ENCODE measurements at places on chromosomes 13 and 19.

- no peak overlapping the region for H3K27ac ChIP-seq
- H3K4me1 ChIP-seq = no peaks in the 10 kb centered on the region
- DNase-seq = no peak
- H3K4me3 ChIP-seq = no peak overlapping the region
Observed at GRCh38 chr13:28173793-28174192, 35.4 kb downstream of the PAN3 start.

- no peak overlapping the region for H3K4me3 ChIP-seq
- no peaks in the 10 kb centered on the region for H3K27me3 ChIP-seq
- H3K27ac ChIP-seq = no peak overlapping the region
- no peaks in the 10 kb centered on the region for H3K4me1 ChIP-seq
Observed at GRCh38 chr13:92941167-92941566, 285.4 kb upstream of the GPC6 start.

GRCh38 chr13:32334671-32335070, 19.4 kb downstream of the BRCA2 start:
- H3K36me3 ChIP-seq = peaks cover 7% of the 10 kb centered on the region
- no peak overlapping the region for H3K27ac ChIP-seq
- H3K4me3 ChIP-seq = no peak overlapping the region
- no peaks in the 10 kb centered on the region for H3K27me3 ChIP-seq
- no peaks in the 10 kb centered on the region for H3K4me1 ChIP-seq

DNA sequence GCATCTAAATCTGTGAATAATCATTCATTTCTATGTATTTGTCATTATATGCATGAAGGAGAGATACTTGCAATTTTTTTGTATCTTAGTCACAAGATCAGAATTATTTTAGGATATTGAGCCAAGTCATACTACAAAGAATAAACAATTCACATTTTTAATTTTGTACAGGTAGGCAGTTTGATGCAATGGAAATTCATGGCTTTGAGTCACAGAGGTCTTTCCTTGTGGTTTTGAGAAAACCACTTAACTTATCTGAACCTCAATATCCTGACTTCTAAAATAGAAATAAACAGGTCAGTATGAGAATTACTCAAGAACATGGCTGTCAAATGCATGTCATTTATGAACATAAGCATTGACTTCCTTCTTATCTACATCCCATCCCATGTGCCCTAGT, 221.4 kb upstream of the SLC10A2 start:
- no peak overlapping the region for H3K4me3 ChIP-seq
- peak overlapping the region; percentile 27 for H3K27ac ChIP-seq
- no peaks in the 10 kb centered on the region for H3K27me3 ChIP-seq
- H3K36me3 ChIP-seq = no peaks in the 10 kb centered on the region

DNA sequence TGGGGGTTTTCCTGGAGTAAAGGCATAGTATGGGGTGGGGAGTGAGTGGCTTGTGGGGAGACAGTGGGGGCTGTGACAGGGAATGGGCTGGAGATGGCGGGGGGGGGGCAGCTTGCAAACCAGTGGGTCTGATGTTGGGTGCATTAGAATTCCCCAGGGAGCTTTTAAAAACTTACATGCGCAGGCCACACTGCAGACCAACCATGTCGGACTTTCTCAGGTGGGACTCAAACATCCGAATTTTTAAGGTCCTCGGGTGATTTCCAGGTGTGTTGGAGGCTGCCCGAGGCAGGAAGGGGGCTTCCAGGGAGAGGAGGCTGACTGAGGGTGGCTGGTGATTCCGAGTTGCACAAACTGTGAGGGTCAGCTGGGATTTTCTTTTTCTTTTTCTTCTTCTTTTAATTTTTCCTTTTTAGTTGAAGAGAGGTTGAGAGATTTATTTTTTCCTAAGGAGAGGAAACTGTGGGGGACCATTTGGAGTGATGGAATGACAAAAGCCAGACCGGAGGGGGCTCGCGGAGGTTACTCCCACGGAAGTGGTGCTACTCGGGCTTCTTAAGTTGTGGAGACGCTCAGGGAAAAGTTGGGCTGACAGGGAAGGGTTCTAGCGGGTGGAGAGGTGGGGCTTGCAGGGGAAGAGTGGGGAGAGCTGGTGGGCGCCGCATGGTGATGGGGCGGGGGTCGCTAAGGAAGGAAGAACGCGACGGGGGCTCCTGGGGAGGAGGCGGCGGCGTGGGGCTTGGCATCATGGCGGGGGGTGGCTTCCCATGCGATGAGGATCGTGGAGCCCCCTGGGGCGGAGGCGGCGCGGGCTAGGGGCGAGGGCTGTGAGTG, 997 bp upstream of the CACNG8 start:
- H3K27ac ChIP-seq = no peak overlapping the region
- peak overlapping the region; percentile 50 for H3K4me3 ChIP-seq
- no peaks in the 10 kb centered on the region for H3K36me3 ChIP-seq
- H3K27me3 ChIP-seq = peaks cover 32% of the 10 kb centered on the region
- DNase-seq = no peak
- no peaks in the 10 kb centered on the region for H3K4me1 ChIP-seq

- H3K36me3 ChIP-seq = no peaks in the 10 kb centered on the region
- H3K27ac ChIP-seq = no peak overlapping the region
- no peak for DNase-seq
- H3K4me3 ChIP-seq = no peak overlapping the region
Observed at GRCh38 chr19:16594131-16594586, 21.9 kb upstream of the SLC35E1 start.

GRCh38 chr19:313988-314815, 23.0 kb upstream of the PLPP2 start:
- no peak overlapping the region for H3K4me3 ChIP-seq
- H3K36me3 ChIP-seq = peaks cover 14% of the 10 kb centered on the region
- H3K4me1 ChIP-seq = no peaks in the 10 kb centered on the region
- no peaks in the 10 kb centered on the region for H3K27me3 ChIP-seq

DNA sequence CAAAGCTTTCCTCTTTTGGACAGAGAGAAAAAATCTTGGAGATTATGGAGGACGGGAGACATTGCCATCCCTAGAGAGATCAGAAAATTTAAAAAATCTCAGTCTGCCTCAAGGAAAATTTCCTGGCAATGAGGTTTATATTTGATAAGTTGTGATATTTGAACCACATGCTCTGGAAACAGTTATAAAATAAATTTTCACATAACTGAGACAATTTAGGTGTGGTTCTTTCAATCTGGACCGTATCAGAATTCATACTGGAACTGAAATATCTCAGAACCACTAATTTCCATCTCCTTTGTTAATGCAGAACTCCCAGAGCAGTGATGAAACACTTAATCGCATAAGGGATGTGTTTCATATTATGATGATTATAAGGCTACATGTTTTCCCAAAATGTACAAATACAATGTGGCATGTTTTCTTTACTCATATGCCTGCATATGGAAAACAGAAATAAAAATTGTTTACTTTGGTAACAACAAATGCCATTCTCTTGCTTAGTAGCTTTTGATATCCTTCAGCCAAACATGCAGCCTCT, 13.7 kb downstream of the UBE2L5 start:
- no peaks in the 10 kb centered on the region for H3K27me3 ChIP-seq
- peaks cover 9% of the 10 kb centered on the region for H3K4me1 ChIP-seq
- H3K27ac ChIP-seq = no peak overlapping the region
- no peak overlapping the region for H3K4me3 ChIP-seq

DNA sequence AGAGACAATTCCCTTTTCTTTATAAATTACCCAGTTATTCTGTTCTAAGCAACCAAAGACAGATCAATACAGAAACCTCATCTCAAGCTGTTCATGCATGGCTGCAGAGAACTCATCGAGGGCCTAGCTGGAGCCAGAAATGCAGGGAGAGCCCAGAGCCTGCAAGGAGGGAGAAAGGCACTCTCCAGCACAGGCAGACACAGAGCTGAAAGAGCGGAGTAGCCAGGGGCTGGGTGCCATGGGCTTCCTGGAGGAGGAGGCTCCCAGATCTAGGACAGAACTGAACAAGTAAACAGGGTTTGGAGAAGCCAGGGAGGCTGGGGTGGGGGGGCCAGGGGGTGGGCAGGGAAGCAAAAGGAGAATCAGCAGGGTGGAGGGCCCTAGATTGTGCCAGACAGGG, 144.2 kb upstream of the ZNF507 start:
- H3K27me3 ChIP-seq = no peaks in the 10 kb centered on the region
- no peak for DNase-seq
- no peaks in the 10 kb centered on the region for H3K4me1 ChIP-seq
- H3K4me3 ChIP-seq = no peak overlapping the region

GRCh38 chr19:19679176-19680073, 10.8 kb downstream of the ZNF101 start:
- no peak overlapping the region for H3K4me3 ChIP-seq
- H3K4me1 ChIP-seq = no peaks in the 10 kb centered on the region
- DNase-seq = no peak
- no peak overlapping the region for H3K27ac ChIP-seq

GRCh38 chr13:79398127-79398526, 7.9 kb downstream of the RBM26 start:
- no peak overlapping the region for H3K4me3 ChIP-seq
- H3K27me3 ChIP-seq = no peaks in the 10 kb centered on the region
- peaks cover 14% of the 10 kb centered on the region for H3K4me1 ChIP-seq
- no peak overlapping the region for H3K27ac ChIP-seq

- DNase-seq = no peak
- peaks cover 3% of the 10 kb centered on the region for H3K4me1 ChIP-seq
- no peak overlapping the region for H3K27ac ChIP-seq
- H3K27me3 ChIP-seq = no peaks in the 10 kb centered on the region
- peaks cover 12% of the 10 kb centered on the region for H3K36me3 ChIP-seq
- H3K4me3 ChIP-seq = no peak overlapping the region
Observed at GRCh38 chr19:4423416-4424126, 21.1 kb downstream of the CHAF1A start.

DNA sequence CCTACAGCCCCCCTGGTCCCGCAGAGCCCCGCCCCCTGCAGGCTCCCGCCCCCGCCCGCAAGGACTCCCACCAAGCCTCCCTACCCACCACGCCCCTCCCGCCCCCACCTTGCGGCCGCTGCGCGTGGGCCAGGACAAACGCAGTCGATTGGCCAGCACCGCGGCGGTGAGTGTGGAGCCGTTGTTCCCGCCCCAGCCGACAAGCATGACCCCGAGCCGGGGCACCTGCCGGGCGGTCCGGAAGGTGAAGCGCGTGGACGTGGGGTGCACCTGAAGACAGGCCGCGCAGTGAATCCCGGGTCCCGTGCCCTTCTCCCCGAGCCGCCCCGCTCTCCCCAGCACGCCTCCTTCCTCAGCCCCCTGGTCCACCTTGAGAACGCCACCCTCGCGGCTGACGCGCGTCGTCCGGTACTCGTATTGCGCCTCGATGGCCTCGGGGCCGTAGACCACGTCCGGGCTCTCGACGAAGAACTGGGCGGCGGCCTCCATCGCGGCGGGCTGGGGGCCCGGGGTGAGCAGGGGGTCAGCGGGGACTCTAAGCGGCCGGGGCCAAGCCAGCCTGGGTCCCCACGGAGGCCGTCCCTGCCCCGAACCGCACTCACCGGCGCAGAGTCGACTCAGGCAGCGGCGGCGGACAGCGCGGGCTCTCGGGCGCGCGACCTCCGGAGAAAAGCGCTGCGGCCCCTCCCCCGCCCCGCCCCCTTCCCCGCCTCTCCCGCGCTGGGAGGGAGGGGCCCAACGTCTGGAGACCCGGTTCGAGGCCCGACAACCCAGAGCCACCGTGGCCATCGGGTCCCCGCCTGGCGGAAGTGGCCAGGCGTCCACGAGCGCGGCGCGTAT, at the start of gene ISYNA1:
ISYNA1 (minus strand) TSS at position 643 of the 840 bp plus-strand sequence; CDS start at position 489, 154 bp downstream.
- H3K27me3 ChIP-seq = no peaks in the 10 kb centered on the region
- H3K27ac ChIP-seq = no peak within 1 kb of the TSS
- H3K4me1 ChIP-seq = peaks cover 34% of the 10 kb centered on the region
- no peak for DNase-seq
- no peaks in the 10 kb centered on the region for H3K36me3 ChIP-seq
- peak within 1 kb of the TSS; percentile 48 for H3K4me3 ChIP-seq

DNA sequence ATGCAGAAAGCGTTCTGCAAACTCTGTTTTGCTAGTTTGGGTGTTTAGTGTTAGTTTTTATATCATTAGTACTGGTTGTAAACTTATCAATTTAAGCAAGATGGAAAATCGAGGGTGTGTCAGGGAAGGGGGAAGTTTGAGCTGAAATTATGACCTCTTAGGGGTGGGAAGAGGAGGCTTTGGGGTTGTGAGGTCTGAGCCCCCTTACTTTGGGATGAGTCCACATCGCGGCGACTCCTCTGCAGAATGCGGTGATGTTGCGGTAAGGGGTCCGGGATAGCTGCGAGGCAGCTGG, 743 bp upstream of the NDUFS7 start:
- no peak overlapping the region for H3K4me3 ChIP-seq
- DNase-seq = peak; percentile 73
- no peak overlapping the region for H3K27ac ChIP-seq
- H3K27me3 ChIP-seq = no peaks in the 10 kb centered on the region
- H3K4me1 ChIP-seq = peaks cover 6% of the 10 kb centered on the region

Measured in astrocyte (in vitro differentiated cells and primary cell).